Urothelium cell line (cell line): ENCODE measurements at places on chromosomes 2 and 18.

DNA sequence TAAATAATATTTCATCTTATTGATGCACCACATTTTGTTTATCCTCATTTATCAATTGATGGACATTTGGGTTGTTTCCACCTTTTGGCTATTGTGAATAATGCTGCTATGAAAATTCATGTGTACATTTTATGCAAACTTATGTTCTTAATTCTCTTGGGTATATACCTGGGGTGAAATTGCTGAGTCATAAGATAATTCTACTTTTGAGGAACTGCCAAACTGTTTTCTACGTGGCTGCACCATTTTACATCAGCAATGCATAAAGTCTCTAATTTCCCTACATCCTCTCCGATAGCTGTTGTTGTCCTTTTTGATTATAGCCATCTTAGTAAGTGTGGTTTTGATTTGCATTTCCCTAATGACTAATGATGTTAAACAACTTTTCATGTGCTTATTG, 116.5 kb upstream of the DLX2 start:
- DNase-seq = no peak

- no peak for DNase-seq
Observed at GRCh38 chr2:214679736-214680135, 129.7 kb downstream of the BARD1 start.

- no peak for DNase-seq
Observed at GRCh38 chr18:47898696-47899095, 31.8 kb downstream of the SMAD2 start.

GRCh38 chr2:181308766-181309515, 148.2 kb upstream of the ITGA4 start:
- no peak for DNase-seq

DNA sequence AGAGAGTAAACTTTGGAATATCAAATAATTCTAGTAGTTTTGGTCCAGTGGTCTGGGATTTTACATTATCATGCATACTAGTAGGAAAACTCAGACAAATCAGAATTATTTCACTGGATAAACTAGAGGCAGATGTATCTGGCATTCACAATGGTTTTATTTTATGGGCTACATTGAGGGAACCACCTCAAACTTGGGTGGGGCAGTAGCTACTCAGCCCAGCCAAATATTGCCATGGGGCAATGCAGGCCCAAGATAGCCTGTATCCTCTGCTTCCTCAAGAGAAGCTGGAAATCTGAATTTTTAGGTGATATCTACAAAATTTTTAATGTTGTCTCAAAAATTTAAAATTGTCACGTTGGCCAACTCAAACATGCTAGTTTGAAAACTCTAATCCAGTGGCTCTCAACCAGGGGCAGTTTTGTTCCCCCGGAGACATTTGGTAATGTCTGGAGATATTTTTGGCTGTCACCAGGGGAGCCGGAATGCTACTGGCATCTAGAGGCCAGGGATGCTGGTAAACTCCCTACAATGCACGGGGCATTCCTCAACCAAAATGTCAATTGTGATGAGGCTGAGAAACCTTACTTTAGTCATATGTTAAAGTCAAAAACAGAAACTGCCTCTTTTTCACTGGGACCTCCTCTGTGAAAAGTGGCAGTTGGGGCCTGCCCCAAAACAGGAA, 172.8 kb upstream of the SPRED2 start:
- no peak for DNase-seq

- DNase-seq = no peak
Observed at GRCh38 chr2:15630121-15630977, 38.7 kb downstream of the DDX1 start.

DNA sequence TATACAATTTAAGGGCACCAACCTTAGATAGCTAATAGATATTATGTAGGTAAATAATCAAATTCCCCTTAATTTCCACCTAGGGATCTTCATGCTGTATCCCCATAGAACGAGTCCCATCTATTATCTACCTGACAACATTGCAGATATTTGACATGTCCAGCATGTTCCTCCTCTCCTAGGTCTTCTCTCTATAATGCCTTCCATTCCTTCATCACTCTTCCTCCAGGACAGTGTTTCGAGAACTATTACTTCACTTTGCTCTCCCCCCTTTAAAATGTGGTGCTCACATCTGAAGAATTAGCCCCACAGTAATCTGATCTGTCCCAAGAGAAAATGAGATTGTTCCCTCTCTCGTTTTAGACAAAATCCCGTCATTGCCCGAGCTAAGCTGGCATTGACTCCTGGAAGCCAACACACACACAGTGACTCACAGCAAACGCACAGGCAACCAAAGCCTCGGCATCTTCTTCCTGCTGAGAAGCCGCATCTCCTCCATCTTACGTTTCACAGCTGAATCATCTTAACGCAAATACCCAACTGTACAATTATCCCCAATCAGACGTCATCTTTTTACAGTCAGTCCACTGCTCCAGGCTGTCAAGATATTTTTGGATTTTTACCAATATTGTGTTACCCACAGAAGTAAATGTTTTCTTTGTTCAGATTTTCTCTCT, 162.9 kb upstream of the AGAP1 start:
- DNase-seq = peak; percentile 79

GRCh38 chr2:239574434-239575156, 173.8 kb upstream of the HDAC4 start:
- no peak for DNase-seq

GRCh38 chr2:175147186-175147585, 20.8 kb downstream of the ATF2 start:
- no peak for DNase-seq

DNA sequence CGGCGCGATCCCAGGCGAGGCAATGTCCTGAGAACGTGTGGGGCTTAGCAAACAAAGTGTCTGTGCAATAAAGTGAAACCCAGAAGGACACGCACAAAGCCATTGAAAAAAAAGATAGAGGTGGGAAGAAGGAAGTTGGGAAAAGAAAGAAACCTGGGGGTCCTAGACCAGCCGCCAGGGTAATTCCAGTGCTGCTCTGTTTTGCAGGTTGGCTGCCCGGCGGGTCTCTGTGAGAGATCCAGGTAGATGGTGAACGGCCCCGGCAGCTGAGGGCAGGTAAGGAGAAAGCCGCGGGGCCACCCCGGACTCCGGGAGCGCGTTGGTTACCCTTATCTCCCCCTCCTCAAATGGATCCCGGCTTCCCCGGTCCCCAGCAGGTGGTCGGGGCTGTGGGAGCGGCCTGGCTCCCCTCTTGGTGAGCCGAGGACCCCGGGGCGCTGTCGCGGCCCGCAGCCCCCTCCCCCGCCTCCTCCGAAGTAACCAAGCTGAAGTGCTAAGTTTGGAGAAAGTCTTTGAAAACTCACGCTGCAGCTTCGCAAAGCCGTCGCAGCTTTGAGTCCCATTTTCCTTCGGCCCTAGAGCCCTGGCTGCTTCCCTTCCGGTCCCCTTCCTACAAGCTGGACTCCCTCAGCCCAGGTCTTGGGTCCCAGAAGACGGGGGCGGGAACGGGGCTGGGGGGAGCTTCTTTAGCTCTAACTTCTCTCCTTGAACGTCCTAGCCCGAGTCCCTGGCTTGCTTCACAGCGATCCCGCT, 588 bp downstream of the OTX1 start:
- no peak for DNase-seq

DNA sequence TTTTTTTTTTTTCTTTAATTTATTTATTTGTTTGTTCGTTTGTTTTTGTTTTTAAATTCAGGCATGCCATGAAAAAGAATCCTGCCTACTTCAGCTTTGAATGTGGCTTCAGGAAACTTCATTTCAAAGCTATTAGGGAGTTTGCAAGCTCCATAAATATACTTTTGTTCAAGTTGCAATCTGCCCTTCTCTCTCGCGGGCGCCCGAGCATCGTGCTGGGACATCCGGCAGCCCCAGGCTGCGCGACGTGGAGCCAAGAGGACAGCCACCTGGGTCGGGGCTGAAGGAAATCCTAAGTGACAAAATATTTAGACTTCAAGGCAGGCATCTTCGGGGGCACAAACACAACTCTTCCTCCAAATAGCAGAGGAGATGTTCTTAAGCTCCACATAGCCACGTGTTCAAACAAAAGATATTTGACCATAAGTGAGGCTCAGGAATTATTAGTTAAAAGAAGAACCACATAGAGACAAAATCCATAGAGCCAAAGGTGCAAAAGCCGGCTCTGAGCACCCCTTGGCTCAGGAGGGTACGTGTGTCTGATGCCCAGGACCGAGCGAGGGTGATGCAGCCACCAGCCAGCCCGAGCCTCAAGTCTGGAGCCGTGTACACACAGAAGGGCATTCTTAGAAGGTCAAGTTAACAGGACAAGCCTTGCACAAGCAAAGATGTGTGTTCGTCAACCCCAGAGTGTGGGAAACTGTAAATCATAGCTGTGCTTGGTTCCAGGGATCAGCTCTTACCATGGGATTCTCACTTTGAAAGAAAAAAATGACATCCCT, 256.5 kb upstream of the SALL3 start:
- no peak for DNase-seq

DNA sequence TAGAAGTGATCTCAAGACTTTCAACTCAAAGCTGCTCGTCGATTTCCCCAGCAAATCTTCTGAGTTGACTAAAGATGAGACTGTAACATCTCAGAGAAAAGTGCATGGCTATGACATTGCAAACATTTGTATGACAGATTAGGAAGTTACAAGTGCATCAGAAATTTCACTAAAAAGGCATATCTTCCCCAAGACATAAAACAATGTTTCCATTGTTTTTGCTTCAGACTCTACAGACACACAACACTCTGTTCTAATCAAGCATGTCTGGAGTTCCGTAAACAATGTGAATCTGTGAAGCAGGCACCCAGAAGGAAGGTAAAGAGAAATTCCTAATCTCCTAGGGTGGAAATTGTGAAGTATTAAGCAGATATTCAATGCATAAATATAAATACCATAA, 144.6 kb upstream of the LYPD1 start:
- DNase-seq = no peak

DNA sequence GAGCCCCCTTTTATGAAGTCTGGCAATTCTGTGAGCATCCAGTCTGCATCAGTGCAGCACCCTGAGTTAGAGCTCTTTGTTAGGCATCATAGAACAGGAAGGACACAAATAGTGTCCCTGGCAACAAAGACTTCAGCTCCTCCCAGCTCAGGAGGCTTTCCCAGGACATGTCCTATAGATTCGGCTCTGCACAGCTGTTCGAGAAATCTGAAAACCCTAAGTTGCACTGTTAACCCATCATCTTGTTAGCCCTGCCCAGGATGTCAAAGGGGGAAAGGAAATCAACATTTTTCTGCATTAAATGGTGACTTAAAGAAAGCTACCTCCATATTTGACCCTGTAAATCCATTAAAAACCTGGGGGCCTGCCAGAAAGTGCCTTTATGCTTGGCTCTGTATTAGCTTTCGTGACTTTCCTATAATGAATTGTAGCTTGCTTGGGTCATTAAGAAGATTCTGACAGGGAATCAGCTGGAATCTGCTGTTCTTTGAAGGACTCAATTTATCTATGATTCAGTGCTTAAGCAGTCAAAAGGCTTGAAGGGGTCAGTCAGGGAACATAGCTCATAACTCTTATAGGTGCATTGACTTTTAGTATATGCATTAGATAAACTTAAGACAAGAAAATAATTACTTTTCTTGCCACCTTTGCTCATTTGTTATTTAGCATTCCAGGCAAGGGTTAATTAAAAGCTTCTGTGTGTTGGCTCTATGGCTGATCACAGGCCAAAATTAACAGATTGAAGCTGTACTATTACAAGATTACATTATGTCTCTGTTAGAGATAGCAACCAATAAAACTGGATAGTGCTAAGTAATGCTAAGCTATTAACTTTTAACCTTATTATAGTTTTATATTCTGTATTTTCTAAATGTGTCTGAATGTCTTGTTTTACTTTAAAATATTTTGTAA, 20.6 kb downstream of the ERMN start:
- no peak for DNase-seq

DNA sequence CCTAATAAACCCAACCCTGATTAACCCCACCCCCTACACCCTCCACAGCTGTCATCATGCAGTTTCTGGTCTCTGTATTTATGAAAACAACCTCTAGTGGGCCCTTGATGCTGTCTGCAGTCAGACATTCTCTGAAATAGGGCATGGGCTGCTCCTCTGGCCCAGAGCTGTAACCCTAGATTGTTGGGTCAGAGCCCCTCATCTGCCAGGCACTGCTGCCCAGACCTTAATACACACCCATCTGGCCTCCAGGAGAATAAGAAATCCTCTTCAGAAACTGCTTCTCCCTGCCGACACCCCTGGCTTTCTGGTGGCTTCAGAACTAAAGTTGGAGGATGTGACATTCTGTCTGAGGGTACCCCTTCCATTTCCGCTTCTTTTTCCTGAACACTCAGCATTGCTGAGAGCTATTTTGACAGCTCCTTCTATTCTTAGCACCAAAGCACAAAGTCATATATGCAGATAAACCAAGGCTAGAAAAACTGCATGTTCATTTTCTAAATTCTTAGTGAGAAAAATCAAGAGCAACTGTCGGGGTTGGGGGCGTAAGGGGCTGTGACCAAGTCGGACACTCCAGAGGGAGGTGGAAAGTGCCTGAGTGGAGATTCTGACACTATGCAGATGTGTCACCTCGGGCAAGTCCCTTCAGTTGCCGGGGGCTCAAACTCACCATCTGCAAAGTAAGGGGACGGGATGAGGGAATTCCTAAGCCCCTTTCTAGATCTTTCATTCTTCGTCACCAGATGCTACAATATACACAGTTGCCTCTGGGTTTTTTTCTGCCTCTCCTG, 28.7 kb downstream of the SRSF7 start:
- DNase-seq = no peak

GRCh38 chr2:240640939-240641338, 15.7 kb downstream of the GPR35 start:
- peak; percentile 76 for DNase-seq

GRCh38 chr2:17835516-17835915, 19.3 kb downstream of the MSGN1 start:
- no peak for DNase-seq

DNA sequence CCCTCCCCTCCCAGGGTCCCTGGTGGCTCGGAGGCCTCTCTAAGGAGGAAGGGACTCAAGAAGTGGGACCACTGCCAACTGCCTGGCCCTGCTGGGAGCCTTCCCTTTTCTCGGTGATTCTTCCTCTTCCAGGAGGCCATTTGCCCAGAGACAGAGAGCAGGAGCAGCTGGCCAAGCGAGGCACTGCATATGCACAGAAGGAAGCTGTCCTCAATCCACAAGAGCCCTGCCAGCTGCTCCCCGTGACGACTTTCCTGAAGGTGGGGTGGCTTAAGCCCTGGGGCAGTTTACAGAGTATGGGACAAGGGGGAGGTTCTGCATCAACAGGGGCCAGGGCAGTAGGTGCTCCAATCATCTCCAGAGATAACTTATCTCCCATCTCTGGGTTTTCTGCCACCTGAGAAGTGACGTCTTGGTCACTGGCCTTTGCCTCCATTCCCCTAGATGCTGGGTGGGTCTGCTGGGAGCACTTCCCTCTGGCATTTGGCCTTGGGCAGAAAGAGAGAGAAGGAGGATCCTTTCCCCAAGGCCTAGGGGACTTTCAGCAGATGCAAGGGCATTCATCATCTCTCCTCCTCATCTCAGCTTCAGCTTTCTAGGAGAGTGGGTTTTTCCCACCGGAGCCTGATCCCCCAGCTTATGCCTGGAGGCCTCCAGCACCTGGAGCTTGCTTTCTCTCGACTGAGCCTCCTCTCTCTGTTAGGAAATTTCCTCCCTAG, 28.5 kb downstream of the CIB4 start:
- DNase-seq = no peak

GRCh38 chr18:27583466-27583865, 398.4 kb upstream of the CHST9 start:
- no peak for DNase-seq
